ENCODE measurements at places on chromosomes 16 and 17.
A peak's percentile ranks its signal among the peaks of the same experiment; 100 is the strongest.

- DNase-seq = no peak
These were observed 43.2 kb downstream of the GOSR1 start for GRCh38 chr17:30520436-30520835.

DNA sequence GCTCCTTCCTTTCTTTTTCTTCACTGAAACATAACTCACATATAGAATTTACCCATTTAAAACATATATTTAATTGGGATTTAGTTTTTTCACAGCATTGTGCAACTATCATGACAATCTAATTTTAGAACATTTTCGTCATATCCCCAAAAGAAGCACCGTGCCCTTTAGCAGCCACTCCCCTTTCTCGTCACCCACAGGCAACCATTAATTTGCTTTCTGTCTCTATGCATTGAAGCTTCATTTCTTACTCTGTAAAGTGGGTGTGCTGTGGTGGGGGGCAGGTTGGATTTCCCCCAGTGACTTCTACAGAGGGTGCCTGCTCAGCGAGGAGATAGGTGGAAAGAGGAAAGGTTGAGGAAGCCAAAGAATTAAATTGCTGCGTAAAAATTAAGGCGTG lies 35.8 kb downstream of the MRC2 start:
- DNase-seq = no peak

DNA sequence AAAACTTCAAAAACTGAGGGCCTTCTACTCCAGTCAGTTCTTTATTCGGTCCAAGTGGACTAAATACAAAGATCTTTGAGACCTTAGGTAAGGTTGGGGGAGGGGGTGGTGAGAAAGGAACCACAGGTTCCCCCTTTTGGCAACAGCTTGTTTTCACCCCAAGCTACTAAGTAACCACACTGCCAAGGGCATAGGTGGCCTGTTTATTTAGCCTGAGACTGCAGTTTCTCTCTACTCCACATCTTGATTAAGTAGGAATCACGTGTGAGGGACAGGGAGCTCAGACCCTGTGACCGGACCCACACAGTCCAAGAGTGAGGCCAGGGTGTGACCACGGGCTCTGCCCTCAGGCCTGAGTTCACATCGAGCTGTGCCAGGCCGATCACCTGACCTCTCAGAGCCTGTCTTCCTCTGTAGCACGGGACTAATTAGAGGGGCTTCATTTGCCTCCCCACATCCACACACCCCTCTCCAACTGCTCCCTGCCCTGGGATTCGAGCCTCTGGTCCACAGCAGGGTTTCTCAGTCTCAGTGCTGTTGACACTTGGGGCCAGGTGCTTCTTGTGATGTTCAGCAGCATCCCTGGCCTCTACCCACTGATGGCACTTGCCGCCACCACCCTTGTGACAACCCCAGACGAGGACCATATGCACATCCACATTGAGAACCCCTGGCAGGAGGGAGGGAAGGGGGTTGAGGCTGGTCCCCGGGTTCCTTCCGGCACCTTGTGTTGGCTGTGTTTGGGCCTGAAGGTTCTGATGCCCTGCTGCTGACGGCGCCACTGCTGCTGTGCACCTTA lies 17.8 kb downstream of the ST6GALNAC2 start:
- no peak for DNase-seq

DNA sequence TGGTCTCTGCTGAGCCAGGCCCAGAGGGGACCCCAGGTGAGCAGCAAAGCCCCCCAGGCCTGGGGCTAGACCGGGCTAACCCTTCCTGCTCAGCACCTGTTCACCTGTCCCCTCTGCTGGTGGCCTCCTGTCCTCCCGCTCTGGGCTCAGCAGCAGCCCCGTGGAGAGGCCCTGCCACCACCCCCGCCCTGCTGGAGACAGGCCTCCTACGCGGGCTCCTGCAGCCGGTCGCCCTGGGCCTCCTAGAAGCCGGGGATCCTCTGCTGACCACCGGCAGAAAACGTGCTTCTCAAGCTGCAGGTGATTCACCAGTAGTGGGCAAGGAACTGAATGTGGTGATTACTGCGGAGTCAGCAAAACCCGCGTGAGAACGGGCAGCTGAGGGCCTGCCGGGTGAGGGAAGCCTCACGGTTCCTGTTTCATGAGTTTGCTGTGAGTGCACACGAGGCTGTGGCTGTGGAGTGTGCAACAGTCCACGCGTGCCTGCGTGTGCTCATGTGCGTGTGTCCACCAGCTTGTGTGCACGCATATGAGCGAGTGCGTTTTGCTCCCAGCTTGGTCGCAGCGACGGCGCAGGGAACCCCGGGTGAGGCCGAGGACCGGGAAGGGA lies 792 bp downstream of the SECTM1 start:
- no peak for DNase-seq

DNA sequence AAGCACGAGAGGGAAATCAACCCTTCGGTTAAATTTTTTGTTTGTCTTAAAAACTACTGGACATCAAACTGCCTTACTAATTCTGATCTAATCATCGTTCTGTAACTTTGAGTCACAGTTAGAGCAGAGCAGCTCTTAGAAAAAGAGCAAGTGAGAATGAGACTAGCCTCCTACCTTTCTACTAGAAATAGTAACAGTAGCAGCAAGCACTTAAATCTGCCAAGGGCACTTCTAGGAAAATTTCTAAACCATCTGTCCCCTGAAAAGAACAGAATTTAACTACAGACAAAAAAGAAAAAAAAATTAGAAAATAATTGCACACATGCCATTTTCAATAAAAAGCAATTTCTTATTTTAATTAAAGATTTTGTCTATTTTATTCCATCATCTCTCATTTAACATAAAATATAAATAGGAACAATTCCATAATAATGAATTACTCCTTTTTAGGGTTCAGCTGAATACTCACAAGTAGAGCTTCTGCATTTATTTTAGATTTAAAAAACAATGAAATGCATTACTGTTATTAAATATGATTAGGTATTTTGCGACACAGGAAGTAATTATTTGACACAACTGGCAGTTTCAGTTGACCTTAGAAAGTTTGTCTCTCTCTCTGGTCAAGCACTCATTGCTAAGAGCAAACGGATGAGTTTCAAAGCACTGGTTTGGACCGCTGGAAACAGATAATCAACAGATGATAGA lies 250.8 kb upstream of the SOX9 start:
- no peak for DNase-seq

- no peak for DNase-seq
These were observed 128.4 kb downstream of the FOXL1 start for GRCh38 chr16:86706726-86707125.

- no peak for DNase-seq
These were observed 1.5 kb upstream of the ADAM11 start for GRCh38 chr17:44757045-44757917.

GRCh38 chr16:17380613-17381012 lies 90.1 kb downstream of the XYLT1 start:
- DNase-seq = no peak

GRCh38 chr17:4365628-4366326 lies 698 bp downstream of the UBE2G1 start:
- DNase-seq = no peak

GRCh38 chr17:68701046-68701445 lies 99.9 kb upstream of the FAM20A start:
- no peak for DNase-seq

DNA sequence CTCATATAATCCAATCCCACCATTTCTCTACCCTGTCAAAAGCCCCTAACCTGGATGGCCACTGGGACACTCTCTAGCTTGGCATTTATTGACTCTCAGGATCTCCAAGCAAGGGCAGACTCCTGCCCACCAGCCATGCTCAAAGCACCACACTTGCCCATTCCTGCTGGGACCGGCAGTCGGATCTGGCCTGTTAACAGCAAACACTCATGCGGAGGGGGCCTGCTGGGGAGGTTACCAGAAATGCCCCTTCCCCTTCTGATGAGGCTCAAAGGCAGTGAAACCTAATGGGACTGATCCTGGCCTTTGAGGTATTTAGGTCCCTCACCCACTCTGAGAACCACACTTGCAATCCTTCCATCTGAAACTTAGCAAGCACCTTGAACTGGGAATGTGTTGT lies 6.5 kb upstream of the CCL1 start:
- no peak for DNase-seq

GRCh38 chr16:48541108-48541786 lies 68.7 kb downstream of the N4BP1 start:
- DNase-seq = no peak

DNA sequence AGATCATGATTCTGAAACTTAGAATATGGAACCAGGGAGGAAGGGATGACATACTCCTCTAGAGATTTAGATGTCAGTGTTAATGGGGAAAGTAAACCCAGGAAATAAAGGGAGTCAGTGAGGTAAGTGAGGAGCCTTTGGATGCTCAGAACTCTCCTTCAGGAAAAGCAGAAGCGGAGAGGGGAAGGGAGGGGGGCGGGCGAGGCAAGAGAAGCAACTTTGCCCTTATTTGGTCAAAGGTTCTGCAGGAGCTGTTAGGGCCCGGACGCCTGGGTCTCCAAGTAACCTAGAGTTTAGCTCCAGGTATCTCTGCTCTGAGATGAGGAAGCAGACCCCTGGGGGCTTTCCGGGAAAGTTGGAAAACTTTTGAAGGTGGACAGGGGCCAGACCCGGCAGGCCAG lies 1.3 kb downstream of the PFN1 start:
- DNase-seq = no peak

GRCh38 chr16:78298986-78299385 lies 199.5 kb downstream of the WWOX start:
- no peak for DNase-seq

DNA sequence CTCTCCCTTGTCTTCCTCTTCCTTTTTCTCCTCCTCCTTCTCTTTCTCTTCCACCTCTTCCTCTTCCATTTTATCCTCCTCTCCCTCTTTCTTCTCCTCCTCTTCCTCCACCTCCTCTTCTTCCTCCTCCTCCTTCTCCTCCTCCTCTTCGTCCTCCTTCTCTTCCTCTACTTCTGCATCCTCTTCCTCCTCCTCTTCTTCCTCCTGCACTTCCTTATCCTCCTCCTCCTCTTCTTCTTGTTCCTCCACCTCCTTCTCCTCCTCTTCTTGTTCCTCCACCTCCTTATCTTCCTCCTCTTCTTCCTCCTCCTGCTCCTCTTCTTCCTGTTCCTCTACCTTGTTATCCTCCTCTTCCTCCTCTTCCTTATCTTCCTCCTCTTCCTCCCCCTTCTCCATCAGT lies 28.8 kb upstream of the GPR139 start:
- DNase-seq = no peak

- DNase-seq = peak; percentile 96
These were observed 11.3 kb upstream of the SKAP1 start for GRCh38 chr17:48441231-48441711.

- DNase-seq = no peak
These were observed 299 bp downstream of the NUP85 start for GRCh38 chr17:75205793-75206163.

- DNase-seq = no peak
These were observed 39.7 kb upstream of the MEAK7 start for GRCh38 chr16:84544031-84544773.

GRCh38 chr16:65657556-65657955 lies 535.7 kb upstream of the CDH11 start:
- DNase-seq = no peak

DNA sequence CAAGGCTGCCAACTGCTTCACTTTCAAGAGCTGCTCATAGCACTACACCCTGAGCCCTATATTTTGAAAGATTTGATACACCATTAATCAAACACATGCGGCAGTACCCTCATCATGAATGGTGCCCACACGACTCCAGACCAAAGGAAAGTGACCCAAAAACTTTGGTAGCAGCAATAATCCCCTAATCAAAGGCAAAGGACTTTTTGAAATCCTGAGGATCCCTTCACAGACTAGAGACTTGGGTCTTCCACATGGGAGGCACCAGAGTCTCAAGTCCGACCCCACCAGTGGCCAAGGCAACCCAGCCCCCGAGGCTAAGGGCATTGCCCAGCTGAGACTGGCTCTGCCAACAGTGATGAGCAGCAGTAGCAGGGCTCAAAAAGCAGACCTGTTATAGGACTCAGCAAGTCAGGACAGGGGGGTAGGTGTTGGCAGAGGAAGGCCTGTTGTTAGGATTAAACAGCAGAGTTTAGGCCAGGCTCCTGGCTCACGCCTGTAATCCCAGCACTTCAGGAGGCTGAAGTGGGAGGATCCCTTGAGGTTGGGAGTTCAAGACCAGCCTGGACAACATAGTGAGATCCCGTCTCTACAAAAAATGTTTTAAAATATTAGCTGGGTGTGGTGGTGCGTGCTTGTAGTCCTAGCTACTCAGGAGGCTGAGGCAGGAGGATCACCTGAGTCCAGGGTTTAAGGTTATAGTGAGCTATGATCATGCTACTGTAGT lies 3.2 kb downstream of the TRIM25 start:
- DNase-seq = no peak

DNA sequence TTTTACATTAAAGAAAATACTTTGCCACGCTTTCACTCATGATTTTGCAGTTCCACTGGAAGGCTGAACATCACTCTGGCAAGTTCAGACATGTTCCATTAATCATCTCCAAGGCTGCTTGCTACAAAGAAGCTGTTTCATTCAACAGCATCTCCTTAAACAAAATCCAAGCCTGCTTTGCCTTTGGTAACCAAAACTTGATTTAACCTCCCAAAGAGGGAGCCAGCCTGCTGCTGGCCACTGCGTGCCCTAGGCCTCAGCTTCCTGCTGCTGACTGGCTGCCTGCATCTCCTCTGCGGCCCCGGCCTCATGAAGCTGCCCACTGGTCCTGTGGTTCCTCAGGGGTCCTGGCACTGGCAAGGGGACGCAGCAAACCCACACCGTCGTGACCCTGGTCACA lies 31.8 kb downstream of the ANKRD11 start:
- DNase-seq = no peak

- no peak for DNase-seq
These were observed 22.5 kb downstream of the SLC6A2 start for GRCh38 chr16:55678161-55678821.

DNA sequence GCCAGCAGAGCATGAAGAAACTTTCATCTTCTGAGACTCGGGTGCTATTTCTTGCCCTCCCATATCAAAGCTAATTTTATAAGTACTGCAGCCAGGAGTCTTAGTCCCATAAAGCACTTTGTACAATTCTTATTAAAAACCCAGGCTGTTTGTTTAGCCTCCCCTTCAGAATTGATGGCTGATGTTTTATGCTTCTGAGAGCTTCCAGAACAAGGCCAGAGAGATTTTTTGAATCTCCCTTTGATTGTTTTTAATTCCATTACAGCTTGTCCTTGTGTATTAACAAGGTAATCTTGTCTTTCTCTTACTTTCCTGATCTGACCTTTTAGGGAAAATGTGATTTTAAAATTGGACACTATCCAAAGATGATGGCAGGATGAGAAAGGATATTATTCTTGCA lies 16.3 kb downstream of the COQ7 start:
- no peak for DNase-seq

DNA sequence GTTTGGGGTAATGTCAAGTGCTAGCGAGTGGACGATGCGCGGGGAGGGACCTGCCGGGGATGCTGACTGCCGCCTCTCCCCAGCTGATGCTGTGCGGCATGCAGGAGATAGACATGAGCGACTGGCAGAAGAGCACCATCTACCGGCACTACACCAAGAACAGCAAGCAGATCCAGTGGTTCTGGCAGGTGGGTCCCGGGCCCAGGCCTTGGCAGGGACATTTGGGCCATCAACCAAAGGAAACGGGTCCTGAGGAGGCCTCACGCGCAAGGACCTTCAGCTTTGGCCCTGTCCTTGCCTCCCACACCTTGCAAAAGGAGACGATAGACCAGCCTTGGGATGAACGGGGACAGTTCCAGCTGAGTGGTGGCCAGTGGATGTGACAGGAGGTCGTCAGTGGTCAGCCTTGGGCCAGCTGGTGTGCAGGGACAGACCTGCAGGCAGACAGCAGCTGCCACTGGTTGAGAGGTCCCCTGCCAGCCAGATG lies 13.6 kb upstream of the CLEC18A start:
- DNase-seq = no peak

- no peak for DNase-seq
These were observed 79.9 kb downstream of the NCOR1 start for GRCh38 chr17:16135461-16135860.

GRCh38 chr16:84312783-84313382 lies 18.2 kb downstream of the WFDC1 start:
- no peak for DNase-seq

Measured in GM12878 (cell line).